Stomach (tissue), 19 donors: ENCODE measurements at places on chromosomes 3 and 15.

GRCh38 chr15:75203908-75204263 is 2.2 kb downstream of the C15orf39 start:
- no peak for DNase-seq

- DNase-seq = no peak
Measured at GRCh38 chr3:189121092-189121491, 50.7 kb upstream of the TPRG1 start.

DNA sequence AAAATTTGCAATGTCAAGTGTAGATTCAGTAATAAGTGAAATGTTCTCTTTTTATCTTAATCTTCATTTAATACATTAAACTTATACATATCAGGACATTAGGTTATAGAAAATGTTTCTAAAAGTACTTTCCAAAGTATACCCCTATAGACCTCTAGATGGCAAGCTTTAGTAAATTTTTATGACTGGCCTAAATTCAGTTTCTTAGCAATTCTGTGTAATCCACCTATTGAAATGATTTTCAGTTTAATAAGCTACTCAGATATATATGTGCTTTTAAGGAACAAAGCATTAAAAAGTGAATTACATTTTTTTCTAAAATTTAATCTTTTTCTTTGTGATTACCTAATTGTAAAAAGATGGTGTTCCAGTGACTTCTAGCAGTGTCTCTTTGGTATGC is 342.2 kb downstream of the GBE1 start:
- no peak for DNase-seq

GRCh38 chr15:52010633-52011595 is 8.1 kb upstream of the MAPK6 start:
- peak; percentile 71 for DNase-seq

- no peak for DNase-seq
Measured at GRCh38 chr3:15612001-15612400, 10.5 kb downstream of the BTD start.

GRCh38 chr15:74136540-74136813 is 6.1 kb downstream of the ISLR2 start:
- DNase-seq = no peak
